ENCODE measurements at places on chromosomes 3 and 15. TPM values are rescaled to one million over a fixed set of nuclear protein-coding genes. Genes with fewer than 3 reads are reported as not detected.
A peak's percentile ranks its signal among the peaks of the same experiment; 100 is the strongest.

Gene NR1I2
- not detected for total RNA-seq

DNA sequence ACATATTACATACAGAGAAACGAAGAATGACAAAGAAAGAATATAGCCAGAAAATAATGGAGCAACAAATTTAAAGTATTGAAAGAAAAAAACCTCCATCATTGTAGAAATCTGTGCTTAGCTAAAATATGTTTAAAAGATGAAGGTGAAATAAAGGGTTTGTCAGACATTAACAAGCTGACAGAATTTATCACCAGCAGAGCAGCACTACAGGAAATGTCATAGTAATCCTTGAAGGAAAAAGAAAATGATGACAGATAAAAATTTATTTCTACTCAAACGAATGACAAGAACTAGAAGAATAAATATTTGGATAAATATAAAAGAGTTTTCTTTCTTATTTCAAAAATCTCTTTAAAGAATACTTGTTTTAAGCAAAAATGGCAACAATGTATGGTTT lies 40.6 kb upstream of the OTOL1 start:
- DNase-seq: no peak

Gene NR2F2
- 4.0 TPM for total RNA-seq

Gene RBPMS2
- total RNA-seq: 0.48 TPM

Gene SH2D7
- total RNA-seq: not detected

GRCh38 chr3:107461721-107462120 lies 61.0 kb upstream of the BBX start:
- DNase-seq: no peak

GRCh38 chr3:106056931-106057330 lies 188.1 kb upstream of the CBLB start:
- DNase-seq: no peak

Gene GOLGA6L6
- not detected for total RNA-seq

GRCh38 chr15:67813104-67813634 lies 12.1 kb upstream of the SKOR1 start:
- DNase-seq: no peak

Gene WNT7A
- total RNA-seq: not detected

GRCh38 chr15:75043509-75044257 lies 20.3 kb downstream of the PPCDC start:
- DNase-seq: peak; percentile 99

DNA sequence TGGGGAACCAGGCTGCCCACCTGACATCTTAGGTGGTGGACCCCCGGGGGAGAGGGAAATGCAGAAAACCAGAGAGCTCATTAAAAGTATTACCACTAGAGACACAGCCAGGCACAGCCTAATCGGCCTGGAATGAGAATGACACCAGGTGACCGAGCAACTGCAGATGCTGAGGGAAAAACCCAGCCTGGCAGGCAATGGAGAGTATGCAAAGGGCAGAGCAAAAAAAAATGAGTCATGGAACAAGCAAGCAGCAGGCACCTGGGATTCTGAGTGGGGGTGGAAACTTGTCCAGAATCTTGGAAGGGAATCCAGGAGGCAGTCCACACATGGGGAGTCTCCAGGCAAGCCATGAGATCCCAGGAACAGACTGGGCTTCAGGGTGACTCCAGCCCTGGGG lies 183.7 kb upstream of the LRRN1 start:
- DNase-seq: peak; percentile 13

GRCh38 chr3:12663401-12663935 lies 449 bp downstream of the RAF1 start:
- DNase-seq: no peak

Gene NANOGP8
- total RNA-seq: not detected

Gene CLRN1
- not detected for total RNA-seq

Gene RBMS3
- 6.5 TPM for total RNA-seq

Gene CA12
- 24.2 TPM for total RNA-seq

- peak; percentile 5 for DNase-seq
Observed at GRCh38 chr15:94951538-94951937, 720.2 kb downstream of the MCTP2 start.

- DNase-seq: no peak
Observed at GRCh38 chr3:192395506-192395905, 331.8 kb downstream of the FGF12 start.

DNA sequence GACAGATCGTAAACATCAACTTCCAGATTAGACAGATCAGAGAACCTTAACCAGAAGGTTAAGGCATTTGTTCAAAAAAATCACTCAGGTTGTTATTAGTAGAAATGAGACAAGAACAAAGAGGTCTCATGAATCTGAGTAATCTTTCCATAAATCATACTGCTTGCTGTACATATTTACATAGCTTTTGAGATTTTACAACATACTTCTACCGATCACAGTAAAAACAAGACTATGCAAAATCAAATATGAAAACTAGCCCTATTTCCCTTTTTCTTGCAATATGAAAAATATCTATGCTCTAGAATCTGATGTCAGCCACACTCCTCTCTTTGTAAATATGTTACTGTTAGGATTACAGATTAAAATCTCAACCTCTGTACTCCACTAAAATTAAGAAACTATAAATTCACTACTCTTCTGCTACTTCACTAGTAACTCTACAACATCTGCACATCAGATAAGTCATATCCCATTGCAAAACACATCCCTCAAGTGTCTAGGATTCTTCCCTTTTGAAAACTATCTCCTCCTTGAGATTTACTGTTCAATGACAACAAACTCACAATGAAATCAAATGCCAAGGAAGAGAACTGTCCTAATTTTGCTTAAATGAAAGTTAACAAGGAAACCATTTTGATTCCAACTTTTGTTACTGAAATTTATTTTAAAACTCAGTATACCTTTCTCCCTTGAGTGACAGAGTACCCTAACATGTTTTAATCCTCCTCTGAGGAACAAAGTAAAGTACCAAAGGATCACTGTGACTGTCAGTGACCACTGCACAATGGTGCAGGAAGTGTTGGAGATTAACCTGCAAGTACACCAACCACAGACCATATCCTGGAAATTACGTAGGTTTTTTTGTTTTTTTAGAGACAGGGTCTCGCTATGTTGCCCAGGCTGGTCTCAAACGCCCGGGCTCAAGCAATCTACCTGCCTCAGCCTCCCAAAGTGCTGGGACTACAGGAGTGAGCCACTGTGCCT lies 12.8 kb downstream of the DCUN1D1 start:
- DNase-seq: no peak

DNA sequence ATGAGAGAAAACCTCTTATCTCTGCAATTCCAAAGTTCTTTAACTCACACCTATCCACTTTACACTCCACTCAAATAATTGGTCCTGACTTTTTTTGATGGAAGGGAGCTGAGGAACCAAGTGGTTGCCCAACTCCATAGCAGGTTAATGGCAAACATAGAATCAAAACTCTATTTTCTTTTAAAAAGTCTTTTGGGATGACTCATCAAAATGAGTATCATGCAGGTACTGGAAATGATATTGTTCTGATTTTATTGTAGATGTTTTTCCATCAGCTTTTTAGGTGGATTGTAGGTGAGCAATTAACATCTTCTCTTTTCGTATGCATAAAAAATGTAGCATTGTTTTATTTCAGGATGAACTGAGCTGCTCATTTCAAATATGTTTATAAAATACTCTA lies 239.5 kb downstream of the SATB1 start:
- no peak for DNase-seq

DNA sequence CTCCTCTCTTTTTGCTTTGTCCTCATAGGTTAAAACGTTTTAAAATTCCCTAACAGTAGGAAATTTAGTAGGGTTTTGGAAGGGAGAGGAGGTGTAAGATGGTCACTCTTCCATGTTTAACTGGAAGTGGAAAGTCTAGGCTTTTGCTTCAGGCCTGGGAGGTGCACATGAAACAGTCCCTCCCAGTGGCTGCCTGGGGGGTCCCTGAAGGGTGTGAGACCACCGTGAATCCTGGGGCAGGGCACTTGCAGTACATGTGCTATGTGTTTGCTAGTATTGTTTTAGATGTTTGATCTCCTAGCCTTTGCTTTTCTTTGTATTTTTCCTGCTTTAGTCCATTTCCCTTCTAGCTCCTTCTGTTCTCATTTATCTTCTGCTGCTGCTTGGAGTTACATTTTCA lies 178.5 kb downstream of the THSD4 start:
- no peak for DNase-seq

Gene PPP2R3A
- 7.5 TPM for total RNA-seq

Gene CALML4
- 1.7 TPM for total RNA-seq

GRCh38 chr15:91857772-91858171 lies 4.3 kb downstream of the SLCO3A1 start:
- DNase-seq: no peak

Data from H4 (cell line).